CD4-positive, alpha-beta T cell treated with Interleukin-4 for 4 hours (primary cell): ENCODE measurements at places on chromosomes 7 and 10.

GRCh38 chr7:114418117-114418516 is 3.5 kb downstream of the FOXP2 start:
- no peak for DNase-seq

GRCh38 chr10:33820531-33820930 is 486.1 kb upstream of the NRP1 start:
- DNase-seq, result no peak

GRCh38 chr7:19552576-19552975 is 156.3 kb downstream of the POLR1F start:
- no peak for DNase-seq

- no peak for DNase-seq
Observed at GRCh38 chr7:6480323-6480660, 32.5 kb upstream of the DAGLB start.

- DNase-seq, result no peak
Observed at GRCh38 chr7:112257073-112257472, 50.6 kb downstream of the ZNF277 start.

GRCh38 chr10:6254201-6254600 is 51.5 kb downstream of the PFKFB3 start:
- no peak for DNase-seq

DNA sequence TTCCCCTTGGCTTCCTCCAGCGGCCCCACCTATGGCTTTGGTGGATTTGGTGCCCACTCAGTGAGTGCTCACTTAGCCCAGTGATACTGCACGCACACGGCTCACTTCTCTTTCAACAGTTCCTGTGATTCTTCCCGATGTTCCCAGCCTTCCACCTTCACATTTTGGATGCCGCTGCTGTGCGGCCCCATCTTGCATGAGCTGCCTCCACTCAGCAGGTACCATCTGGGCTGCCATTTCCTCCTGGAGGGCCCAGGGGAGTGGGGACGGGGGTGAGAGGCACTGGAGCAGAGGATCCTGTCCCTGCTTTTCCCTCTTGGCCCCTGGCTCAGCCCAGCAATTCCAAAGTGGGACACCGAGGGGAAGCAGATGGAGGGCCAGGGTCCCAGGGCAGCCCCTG is 323.3 kb upstream of the ZNF32 start:
- DNase-seq, result no peak

DNA sequence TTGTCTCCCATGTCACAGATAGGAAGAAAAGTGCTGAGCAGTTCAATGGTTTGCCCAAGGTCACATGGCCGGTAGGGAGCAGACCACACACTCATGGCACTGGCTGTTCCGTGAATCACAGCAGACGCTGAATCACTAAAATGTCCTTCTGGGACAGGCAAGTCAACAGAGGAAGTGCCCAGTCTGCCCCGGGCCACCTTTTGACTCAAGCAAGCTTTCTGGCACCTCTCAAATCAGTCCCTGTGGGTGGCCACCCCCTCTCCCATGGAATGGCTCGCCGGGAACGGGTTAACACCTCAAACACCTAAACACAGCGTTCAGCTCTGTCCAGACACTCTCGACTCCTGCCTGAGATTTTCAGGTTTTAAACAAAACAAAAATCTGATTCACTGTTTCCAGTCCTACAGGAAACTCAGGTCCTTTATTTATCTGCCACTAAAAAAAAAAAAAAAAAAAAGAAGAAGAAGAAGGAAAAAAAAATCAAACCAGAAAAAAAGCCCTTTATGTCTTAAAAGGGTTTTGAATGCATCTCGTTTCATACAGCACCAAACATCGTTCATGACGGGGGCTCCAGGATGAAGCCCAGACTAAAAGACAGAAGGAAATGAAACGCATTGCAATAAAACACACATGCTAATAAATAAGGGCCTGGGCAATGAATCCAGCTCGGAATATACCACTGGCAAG is 15.5 kb downstream of the CARD11 start:
- peak; percentile 24 for DNase-seq

DNA sequence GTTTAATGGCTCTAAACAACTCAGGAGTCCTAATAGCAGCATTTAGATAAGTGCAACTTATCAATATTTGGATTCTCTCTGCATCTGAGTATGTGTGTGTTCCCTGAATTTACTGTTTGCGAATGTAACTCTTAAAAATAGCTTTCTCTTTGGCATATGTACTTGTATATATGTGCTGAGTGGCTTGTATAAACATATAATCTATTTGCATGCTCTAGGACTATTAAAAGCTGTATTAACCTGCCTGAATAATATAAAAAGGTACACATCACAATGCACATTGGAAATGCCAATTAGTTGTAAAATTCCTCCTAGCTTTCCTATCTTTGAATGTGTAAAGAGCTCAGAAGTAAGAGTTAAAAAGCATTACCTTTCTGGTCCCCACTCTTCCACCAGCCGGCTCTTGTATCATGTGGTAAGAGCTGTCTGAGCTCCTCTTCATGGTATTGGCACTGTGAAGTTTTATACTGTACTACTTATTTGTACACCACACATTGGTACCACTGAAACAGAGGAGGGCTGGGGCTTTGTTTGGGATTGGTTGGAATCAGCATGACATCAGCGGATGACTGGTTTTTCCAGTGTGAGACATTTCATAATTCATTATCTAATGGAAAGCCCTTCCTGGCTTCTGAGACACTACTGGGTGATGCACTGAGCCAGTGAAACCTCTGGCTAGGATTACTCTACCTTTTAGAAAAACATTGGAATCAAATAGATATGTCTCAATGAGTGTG is at the start of gene INHBA:
Gene INHBA (minus strand): TSS at position 456 of the 737 bp plus-strand sequence. CDS start 2,716 bp downstream, outside the sequence.
- DNase-seq, result no peak

DNA sequence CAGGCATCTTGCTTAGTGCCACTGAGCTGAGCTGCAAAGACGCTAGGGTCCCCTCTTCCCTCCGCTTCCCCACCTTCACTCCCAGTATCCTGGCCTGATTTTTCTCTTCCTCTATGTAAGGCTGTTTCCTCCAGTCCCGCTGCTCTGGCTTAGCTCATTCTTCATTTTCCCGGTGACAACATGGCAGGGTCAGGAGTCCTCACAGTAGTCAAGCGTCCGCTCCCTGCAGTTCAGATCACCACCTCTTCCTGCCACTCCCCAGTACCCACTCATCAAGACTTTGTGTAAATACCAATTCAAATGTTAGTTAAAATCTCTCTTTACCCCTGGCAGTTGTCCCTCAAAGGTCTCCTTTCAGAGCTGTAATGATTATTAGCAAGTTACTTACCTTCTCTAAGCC is 650.4 kb upstream of the CELF2 start:
- DNase-seq, result no peak

- DNase-seq, result no peak
Observed at GRCh38 chr10:42973411-42973810, 103.5 kb upstream of the RET start.

GRCh38 chr7:55063633-55064032 is 44.8 kb downstream of the EGFR start:
- no peak for DNase-seq

DNA sequence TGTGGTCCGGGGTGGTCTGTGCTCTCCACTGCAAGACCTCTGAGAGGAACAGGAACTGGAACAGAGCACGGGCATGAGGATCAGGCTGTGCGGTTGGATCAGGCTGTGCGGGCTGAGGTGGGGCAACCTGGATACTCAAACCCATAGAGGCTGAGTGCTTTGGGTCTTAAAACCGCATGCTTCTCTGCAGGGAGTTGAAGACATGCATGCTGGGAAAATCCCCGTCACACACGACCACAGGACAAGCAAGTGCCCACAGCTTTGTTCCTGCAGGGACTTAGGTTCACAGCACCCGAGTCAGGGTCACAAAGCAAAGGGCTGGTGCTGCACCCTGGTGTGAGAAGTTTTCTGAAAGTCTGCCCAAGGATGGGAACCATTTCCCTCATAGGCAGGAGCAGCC is 221.2 kb downstream of the ZMYND11 start:
- DNase-seq, result no peak

GRCh38 chr7:137771273-137771672 is 75.5 kb downstream of the DGKI start:
- no peak for DNase-seq

DNA sequence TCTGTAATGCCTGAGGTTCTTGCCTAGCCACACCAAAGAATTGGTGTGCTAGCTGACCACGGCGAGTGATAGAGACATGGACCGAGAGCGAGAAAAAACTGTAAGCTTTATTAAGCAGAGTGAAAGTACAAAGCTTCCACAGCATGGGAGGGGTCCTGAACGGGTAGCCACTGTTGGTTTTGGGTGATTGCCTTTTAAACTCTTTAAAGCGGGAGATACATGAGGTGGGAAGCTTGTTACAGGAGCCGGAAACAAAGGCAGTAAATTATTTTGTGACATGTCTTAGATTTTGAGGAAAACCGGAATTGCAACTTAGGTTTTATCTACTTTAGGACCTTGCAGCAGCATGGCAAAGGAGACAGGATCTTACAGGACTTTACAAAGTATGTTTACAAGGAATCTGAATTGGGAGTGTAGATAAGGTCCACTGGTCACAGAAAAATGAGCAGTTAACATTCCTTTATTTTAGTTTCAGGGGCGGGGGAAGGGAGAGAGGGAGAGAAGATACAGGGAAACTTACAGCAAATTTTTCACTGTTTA is 252.7 kb upstream of the MBL2 start:
- DNase-seq, result no peak

DNA sequence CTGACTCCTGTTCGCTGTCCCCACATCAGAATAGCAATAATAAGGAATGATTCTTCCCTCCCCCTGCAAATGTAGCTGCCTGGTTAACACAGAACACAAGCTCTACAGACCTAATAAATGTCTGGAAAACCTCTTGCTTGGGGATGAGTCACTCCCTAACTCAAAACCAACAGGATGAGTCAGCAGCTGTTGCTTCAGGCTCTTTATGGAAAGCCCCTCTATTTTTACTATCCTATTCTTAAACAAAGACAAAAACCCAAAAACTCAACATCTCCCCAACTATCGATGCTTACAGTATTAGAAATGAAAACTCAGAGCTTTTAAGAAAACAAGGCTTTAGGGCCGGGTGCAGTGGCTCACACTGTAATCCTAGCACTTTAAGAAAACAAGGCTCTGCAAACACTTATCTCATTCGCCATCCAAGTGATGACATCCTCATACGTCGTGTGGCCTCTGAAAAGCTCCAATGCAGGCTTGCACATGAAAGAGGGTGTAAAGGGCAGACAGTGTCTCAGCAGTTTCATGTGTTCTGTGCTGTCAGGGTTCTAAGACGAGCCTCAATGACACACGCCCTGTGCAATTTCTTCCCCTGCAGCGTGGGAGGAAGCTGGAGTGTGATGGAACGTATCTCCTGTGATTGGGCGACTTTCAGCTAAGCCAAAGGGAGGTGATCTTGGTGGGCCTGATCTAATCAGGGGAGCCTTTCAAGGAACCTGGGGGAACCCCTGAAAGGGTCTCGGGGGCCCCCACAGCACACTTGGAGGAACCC is 70.1 kb downstream of the AMZ1 start:
- DNase-seq, result peak; percentile 71

GRCh38 chr10:132482090-132482800 is 55.3 kb upstream of the INPP5A start:
- no peak for DNase-seq

DNA sequence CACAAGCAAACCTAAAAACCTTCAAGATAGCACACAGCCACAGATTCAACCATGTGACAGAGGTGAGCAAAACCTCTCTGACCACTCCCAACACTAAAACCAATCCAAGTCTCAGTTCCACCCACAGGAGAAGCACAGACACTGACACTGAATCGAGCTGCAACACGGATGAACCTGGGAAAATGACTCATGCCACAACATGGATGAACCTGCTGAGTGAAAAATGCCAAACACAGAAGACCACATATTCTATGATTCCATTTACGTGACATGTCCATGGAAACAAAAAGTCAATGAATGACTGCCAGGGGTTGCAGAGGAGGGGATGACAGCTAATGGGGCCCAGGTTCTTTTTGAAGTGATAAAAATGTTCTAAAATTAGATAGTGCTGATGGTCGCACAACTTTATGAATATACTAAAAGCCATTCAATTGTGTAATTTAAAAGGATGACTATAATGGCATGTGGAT is 22.0 kb downstream of the CYTH3 start:
- DNase-seq, result no peak

DNA sequence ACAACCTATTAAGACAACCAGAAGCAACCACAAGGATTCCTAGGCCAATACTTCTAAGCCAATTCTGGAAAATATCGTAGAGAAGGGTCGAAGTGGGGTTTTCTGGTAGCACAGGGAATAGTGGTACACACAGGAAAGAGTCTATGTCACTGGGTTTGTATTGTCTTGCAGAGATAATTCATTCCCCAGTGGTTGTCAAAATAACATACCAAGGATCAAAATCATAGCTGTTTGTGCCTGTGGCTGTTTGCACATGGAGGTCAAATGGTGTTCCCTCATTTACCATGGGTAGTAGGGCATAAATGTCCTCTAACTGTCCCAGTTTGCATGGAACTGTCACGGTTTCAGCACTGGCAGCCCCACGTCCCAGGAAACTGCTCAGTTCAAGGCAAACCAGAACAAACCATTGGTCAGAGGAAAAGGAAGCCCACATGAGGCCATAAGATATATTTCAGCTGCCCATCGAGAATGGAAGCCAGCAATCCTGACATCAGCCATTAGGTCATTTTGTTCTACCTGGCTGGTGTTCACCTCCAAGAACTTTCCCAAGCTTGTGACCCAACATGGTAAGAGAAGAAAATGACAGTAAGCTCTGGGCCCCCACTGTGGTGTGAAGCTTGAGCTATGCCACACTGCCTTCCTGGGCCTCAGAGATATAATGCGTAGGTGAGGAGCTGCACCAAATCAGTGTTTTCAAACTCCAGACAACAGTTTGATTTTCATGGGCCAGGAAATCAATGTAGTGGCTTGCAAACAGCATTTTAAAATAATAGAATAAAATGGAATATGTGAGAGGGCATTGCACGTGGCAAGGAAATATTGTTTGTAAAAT is 53.9 kb upstream of the NFE2L3 start:
- no peak for DNase-seq

- no peak for DNase-seq
Observed at GRCh38 chr10:5281356-5281755, 83.4 kb upstream of the UCN3 start.

- no peak for DNase-seq
Observed at GRCh38 chr10:126336801-126337200, 51.5 kb downstream of the ADAM12 start.

DNA sequence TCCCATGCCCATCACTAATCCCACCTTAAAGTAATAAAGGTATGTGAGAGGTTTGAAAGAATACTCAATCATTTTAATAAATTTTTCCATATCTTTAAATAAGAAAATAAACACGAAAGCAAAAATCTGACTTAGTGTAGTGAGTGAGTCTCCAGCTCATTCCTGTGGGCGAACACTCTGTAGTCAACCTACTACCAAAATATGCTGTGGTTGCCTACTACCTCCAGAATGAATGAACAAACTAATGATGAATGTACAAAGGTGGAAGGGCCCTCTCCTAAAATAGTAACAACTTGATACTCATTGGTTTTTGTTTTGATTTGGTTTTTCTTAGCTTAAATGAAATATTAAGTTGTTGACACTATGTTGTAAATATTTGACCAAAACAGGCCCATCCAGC is 195.5 kb upstream of the HPS1 start:
- no peak for DNase-seq

DNA sequence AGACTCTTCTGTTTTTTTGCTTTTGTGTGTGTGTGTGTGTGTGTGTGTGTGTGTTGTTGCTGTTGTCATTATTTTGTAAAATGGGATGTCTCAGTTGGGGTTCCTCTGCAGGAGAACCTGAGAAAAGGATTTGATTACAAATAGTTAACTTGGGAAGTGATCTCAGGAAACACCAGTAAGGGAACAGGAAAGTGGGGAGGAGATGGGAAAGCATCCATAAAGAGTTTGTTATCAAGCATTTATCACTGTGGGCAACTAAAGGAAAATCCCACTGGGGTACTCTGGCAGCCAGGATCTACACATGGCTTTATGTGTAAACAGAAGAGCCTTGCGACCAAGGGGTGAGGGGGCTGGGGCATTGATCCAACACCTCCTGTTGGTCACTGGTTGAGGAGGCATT is 485.4 kb downstream of the KCNMA1 start:
- DNase-seq, result no peak
